ENCODE measurements at places on chromosomes 1 and 21.

- DNase-seq = no peak
Observed at GRCh38 chr1:187096689-187097088, 267.9 kb downstream of the PLA2G4A start.

GRCh38 chr1:50917138-50918137 lies 42.6 kb downstream of the FAF1 start:
- DNase-seq = no peak

DNA sequence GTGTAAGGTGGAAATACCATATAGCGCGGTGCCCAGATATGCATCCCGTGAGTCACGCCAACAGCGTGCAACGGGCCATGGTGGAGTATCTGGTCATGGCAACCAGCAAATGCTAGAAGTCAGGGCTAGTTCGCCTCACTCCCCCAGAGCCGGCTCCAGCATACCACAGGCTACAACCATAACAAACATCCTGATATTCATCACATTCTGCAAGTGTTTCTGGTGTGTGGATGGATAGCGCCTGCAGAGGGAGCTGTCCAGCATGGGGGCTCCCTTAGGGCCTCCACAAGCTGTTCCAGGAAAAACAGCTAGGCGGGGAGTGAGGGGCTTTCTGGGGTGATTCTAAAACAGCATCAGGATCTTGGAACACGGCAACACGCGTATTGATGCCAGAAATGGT lies 6.8 kb downstream of the C1orf198 start:
- DNase-seq = no peak

- DNase-seq = no peak
Observed at GRCh38 chr1:172781513-172782140, 122.7 kb downstream of the FASLG start.

GRCh38 chr1:17861685-17862084 lies 106.6 kb downstream of the ACTL8 start:
- DNase-seq = no peak

- no peak for DNase-seq
Observed at GRCh38 chr1:159790237-159790917, 9.6 kb downstream of the DUSP23 start.

DNA sequence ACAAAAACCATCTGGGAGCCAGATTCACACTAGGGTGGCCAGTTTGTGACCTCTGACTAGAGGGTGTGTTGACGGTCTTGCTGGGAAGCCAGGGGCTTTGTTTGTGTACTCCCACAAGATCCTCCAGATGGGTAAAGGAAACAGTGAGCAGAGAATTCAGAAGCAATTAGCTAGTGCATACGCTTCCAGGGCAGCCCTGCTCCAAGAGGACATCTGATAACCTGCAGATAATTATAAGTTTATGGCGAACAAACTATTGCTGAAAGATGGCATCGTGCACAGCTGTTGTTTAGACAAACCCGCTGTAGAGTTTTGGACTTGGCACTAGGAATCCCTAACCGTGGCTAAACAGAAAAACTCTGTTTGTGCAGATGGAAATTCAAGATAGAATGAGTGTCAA lies 326.4 kb downstream of the TGFB2 start:
- DNase-seq = no peak

GRCh38 chr21:44836666-44837471 lies 19.0 kb upstream of the SUMO3 start:
- no peak for DNase-seq

GRCh38 chr1:56967900-56968832 lies 2.4 kb upstream of the C8B start:
- no peak for DNase-seq

GRCh38 chr1:179046808-179047635 lies 21.3 kb downstream of the FAM20B start:
- no peak for DNase-seq

DNA sequence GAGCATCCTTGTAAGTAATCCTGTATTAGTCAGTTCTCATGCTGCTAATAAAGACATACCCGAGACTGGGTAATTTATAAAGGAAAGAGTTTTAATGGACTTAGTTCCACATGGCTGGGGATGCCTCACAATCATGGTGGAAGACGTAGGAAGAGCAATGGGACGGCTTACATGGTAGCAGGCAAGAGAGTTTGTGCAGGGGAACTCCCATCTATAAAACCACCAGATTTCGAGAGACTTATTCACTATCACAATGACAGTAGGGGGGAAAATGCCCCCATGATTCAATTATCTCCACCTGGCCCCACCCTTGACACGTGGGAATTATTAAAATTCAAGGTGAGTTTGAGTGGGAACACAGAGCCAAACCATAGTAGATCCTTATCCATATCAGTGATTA lies 124.7 kb downstream of the HIVEP3 start:
- DNase-seq = no peak

DNA sequence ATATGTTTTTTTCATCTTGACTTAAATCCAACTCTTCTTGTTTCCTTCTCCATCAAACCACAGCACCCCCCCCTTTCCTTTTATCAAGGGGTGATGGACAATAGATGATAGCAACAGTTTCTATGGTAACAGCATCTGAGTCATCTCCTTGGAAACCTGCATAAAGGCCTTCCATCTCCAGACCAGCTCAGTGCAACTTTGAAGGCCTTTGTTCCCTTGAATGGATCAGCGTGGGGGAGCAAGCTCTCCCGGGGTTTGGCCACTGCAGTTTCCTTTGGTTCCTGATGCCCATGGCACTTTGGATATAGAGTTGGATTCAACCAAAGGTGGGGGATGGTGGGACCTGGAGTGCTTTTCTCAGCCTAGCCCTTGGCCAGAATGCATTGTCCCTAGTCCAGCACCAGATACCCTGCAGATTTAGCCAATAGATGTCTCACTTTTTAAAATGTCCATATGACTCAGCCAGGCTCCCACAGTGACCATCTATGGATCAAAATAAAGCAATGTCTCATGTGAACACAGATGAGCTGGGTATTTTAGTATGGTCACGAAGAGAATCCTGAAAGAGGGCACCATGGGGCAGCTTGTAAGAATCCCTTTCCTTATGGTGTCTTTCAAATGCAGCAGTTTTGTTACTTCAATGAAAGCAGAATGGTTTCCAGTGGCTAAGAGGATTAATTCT lies 127.7 kb downstream of the SPATA46 start:
- DNase-seq = peak; percentile 52

DNA sequence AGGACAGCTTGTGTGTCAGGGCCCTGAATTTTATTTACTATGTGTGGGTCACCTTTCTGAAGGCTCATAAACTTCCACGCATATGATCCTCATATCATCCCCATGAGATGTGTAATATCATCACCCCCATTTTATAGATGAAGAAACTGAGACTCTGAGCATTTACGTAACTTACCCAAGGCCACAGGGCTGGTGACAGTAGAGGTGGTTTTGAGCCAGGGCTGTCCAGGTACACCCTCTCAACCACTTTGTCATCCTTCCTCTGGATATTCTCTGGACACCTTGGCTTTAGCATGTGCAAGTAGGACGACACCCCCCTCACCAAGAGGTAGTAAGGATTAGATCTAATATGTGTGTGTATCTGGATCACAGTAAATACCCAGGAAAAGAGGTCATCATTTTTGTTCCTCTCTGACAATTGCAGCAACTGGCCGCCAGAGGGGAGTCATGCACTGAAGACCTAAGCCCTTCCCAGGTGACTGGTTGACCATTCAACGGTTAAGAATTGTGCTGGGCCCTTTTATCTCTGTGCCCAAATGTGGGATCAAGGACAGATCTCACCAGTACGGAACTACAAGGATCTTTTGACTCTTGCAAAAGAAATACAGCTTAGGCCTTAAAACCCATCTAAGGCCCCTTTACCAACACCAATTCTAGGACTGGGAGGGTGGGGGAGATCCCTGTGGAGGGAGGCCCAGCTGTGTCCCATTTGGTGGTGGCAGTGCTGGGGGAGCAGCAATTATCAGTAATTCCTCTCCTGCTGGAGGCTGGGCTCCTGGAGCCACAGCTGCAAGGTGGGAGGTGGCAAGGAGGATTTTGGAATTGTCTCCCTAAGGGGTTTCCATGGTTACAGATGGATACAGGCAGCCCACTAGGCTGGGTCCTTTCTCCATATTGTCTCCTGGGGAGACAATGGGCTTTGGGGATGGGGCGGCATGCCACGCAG lies 13.7 kb upstream of the E2F2 start:
- DNase-seq = peak; percentile 73

GRCh38 chr1:35449334-35450008 lies 107.7 kb downstream of the KIAA0319L start:
- DNase-seq = peak; percentile 64

GRCh38 chr1:239293350-239294110 lies 92.8 kb upstream of the CHRM3 start:
- DNase-seq = no peak

DNA sequence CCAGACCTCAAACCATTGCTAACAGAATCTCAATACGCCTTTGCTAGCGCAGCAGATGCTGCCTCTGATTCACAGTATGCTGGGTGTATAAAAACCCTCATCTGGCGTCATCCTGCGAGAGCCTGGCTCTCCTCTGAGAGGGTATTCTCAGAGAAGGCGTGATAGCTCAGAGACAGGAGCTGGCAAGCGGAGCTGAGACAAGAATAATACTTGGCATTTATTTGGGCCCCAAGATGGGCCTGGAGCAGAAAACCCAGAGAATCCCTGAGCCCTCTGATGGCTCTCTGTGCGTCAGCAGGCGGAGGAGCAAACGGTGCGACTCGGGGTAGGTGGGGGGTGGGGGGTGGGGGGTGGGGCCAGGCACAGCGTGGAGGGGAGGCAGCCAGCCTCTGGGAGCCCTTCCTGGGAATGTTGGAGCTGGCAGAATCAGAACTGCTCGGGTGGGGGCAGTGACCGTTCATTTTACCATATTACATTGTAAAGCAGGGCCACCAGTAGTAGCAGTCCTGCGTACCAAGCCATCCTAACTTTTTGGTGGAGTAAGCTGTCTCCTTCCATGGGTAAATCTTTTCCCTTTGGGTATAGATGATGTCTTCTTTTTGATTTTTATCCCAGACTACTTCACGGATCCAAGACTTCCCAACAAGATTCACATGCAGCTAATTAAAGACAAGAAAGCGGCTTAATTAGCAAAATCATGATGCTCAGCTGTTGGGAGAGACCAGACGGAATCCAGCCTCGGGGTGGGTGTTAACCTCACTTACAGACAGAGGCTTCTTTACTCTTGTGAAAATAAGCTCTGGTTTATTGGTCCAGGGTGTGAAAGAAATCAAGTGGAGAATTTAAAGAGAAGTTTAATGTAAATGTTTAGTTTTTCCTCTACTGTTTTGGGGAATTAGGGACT lies 7.1 kb downstream of the RIIAD1 start:
- peak; percentile 50 for DNase-seq

- DNase-seq = no peak
Observed at GRCh38 chr1:77542813-77543420, 139.5 kb downstream of the ZZZ3 start.

- DNase-seq = no peak
Observed at GRCh38 chr1:235947989-235948388, 81.3 kb upstream of the LYST start.

Data from astrocyte of the cerebellum (primary cell).